T-helper 2 cell treated with Interferon-gamma antibody and Interleukin-4, amounts not matched to agents 5 μg/mL and 100 μg/mL, for 36 hours (primary cell): ENCODE measurements at places on chromosomes 1 and 21.

GRCh38 chr1:205502992-205503391 is 1.5 kb upstream of the CDK18 start:
- DNase-seq: no peak

DNA sequence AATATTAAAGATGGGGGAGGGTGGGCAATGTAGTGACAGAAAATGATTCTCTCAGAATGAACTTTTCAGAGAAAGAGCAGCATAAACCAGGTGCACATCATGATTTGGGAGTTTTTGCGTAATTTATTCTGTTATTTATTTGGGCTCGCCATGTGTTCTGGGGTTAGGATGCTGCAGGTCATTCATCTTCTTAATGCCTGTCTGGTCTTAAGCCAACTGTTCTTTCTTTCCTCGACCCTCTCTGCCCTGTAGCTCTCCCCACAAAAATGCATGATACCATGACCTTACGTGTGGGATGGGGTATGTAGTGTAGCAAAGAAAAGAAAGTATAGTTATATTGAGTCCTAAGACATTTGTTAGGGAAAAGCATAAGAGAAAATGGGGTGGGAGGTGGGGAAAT is 12.3 kb upstream of the TARS2 start:
- DNase-seq: no peak

GRCh38 chr1:240652549-240652948 is 40.6 kb upstream of the GREM2 start:
- no peak for DNase-seq

DNA sequence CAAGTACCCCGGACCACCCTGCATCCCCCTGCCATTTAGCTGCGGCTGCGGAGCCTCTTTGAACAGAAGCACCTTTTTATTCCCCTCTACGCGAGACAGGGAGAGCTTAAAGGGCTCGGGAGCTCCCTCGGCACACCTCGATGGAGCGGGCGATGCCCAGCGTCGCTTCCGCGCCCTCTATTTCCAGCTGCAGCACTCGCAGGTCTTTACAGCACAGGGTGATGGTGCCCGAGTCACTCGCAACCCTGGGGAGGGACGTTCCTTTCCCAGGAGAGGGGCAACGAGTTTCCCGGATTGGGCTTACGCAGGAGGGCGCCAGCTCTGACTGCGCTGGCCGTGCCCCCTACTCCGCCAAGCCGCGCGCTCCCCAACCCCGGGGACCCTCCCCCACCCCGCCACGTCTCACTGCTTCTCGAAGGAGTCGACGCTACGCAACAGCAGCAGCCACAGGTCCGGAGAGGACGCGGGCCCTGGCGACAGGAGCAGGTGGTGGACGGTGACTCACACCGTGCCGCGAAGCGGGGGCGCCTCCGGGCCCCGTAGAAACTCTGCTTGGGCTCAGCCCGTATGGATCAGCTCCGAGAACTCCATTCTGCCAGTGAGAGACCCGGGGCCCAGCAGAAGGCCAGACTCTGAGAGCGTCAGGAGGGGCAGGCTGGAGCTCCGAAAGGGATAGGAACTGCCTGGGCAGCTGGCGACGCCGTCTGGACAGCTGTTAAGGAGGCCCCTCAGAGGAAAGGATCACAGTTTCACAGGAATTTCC is 5.8 kb upstream of the FAM167B start:
- DNase-seq: peak; percentile 22

- no peak for DNase-seq
These were observed 4.1 kb downstream of the ZNF362 start for GRCh38 chr1:33260439-33260838.
